ENCODE measurements at places on chromosomes 2 and 18. TPM values are rescaled to one million over a fixed set of nuclear protein-coding genes. Genes with fewer than 3 reads are reported as not detected.

- H3K27me3 ChIP-seq = no peaks in the 10 kb centered on the region
- no peak overlapping the region for H3K27ac ChIP-seq
- H3K4me3 ChIP-seq = no peak overlapping the region
- H3K4me1 ChIP-seq = no peaks in the 10 kb centered on the region
Observed at GRCh38 chr2:196131384-196131937, 39.9 kb downstream of the STK17B start.

DNA sequence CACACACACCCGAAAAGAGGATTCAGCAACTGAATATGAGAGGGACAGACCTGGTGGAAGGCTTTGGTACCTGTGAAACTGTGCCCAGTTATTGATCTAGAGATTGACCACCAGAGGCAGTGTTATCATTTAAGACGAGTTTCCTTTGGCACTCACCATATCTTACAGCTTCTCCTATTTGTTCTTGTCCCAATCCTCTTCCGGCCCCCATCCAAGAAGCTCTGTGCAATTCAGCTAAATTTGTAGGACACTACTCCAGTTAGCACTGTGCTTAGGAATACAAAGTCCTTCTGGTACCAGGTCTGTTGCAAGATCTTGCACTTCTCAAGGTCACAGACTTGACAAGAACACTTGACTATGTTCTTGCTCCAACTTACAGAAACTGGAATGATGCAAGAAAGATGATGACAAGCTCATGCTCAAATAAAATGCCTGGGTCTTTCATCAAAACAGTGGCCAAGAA is 177.7 kb downstream of the TMEM247 start:
- H3K27ac ChIP-seq = no peak overlapping the region
- no peaks in the 10 kb centered on the region for H3K27me3 ChIP-seq
- H3K36me3 ChIP-seq = no peaks in the 10 kb centered on the region
- peak; percentile 42 for DNase-seq
- no peak overlapping the region for H3K4me3 ChIP-seq

The FBLN7 gene
- 18.4 TPM for total RNA-seq

The L3MBTL4 gene
- total RNA-seq = 0.34 TPM

- DNase-seq = no peak
- no peaks in the 10 kb centered on the region for H3K36me3 ChIP-seq
- H3K4me3 ChIP-seq = no peak overlapping the region
- no peaks in the 10 kb centered on the region for H3K27me3 ChIP-seq
- H3K4me1 ChIP-seq = peaks cover 32% of the 10 kb centered on the region
- H3K27ac ChIP-seq = no peak overlapping the region
Observed at GRCh38 chr18:9835825-9836224, 49.9 kb upstream of the TXNDC2 start.

The DLGAP1 gene
- total RNA-seq = 18.5 TPM

GRCh38 chr2:151306621-151307020 is 17.2 kb upstream of the NMI start:
- no peak overlapping the region for H3K27ac ChIP-seq
- no peaks in the 10 kb centered on the region for H3K36me3 ChIP-seq
- no peaks in the 10 kb centered on the region for H3K4me1 ChIP-seq
- no peaks in the 10 kb centered on the region for H3K27me3 ChIP-seq
- H3K4me3 ChIP-seq = no peak overlapping the region

GRCh38 chr2:189049709-189050164 is 75.6 kb downstream of the COL3A1 start:
- no peaks in the 10 kb centered on the region for H3K27me3 ChIP-seq
- no peak overlapping the region for H3K4me3 ChIP-seq
- no peak overlapping the region for H3K27ac ChIP-seq
- DNase-seq = no peak

- peaks cover 9% of the 10 kb centered on the region for H3K4me1 ChIP-seq
- H3K4me3 ChIP-seq = no peak overlapping the region
- H3K27ac ChIP-seq = no peak overlapping the region
- H3K27me3 ChIP-seq = peaks cover 32% of the 10 kb centered on the region
- no peaks in the 10 kb centered on the region for H3K36me3 ChIP-seq
- peak; percentile 30 for DNase-seq
Observed at GRCh38 chr2:6919901-6920742, 2.9 kb downstream of the RNF144A start.

DNA sequence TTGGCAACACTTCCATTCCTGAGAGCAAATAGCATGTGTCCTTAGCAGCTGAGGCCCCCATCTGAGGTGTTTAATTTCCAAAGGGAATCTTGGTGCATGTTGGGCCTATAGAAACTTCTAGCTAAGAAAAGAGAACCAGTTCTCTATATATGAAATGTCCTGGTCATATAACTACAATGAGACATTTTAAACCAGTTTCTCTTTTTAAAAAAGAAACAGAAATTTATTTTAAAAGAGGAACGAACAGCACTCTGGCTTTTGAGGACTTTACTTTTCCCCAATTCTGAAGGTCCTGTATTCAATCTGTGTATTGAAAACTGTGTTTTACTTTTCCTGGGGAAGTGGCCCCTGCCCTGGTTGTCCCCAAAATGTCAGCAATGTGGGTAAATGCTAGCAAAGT is 309.5 kb upstream of the STON1 start:
- no peak overlapping the region for H3K4me3 ChIP-seq
- no peaks in the 10 kb centered on the region for H3K4me1 ChIP-seq
- H3K36me3 ChIP-seq = no peaks in the 10 kb centered on the region
- H3K27ac ChIP-seq = no peak overlapping the region

- no peak overlapping the region for H3K4me3 ChIP-seq
- no peaks in the 10 kb centered on the region for H3K27me3 ChIP-seq
- no peak overlapping the region for H3K27ac ChIP-seq
- H3K36me3 ChIP-seq = no peaks in the 10 kb centered on the region
Observed at GRCh38 chr2:57937456-57937855, 109.2 kb upstream of the VRK2 start.

- H3K4me1 ChIP-seq = peaks cover 19% of the 10 kb centered on the region
- DNase-seq = no peak
- no peaks in the 10 kb centered on the region for H3K36me3 ChIP-seq
Observed at GRCh38 chr2:106782681-106783080, 103.3 kb downstream of the ST6GAL2 start.

- no peaks in the 10 kb centered on the region for H3K36me3 ChIP-seq
- H3K4me1 ChIP-seq = no peaks in the 10 kb centered on the region
- H3K4me3 ChIP-seq = no peak overlapping the region
- no peaks in the 10 kb centered on the region for H3K27me3 ChIP-seq
- no peak for DNase-seq
Observed at GRCh38 chr2:60071490-60071831, 482.0 kb downstream of the BCL11A start.

- H3K4me1 ChIP-seq = no peaks in the 10 kb centered on the region
- no peak overlapping the region for H3K4me3 ChIP-seq
- H3K27ac ChIP-seq = no peak overlapping the region
- H3K36me3 ChIP-seq = no peaks in the 10 kb centered on the region
Observed at GRCh38 chr2:39135690-39136259, 14.9 kb upstream of the SOS1 start.

DNA sequence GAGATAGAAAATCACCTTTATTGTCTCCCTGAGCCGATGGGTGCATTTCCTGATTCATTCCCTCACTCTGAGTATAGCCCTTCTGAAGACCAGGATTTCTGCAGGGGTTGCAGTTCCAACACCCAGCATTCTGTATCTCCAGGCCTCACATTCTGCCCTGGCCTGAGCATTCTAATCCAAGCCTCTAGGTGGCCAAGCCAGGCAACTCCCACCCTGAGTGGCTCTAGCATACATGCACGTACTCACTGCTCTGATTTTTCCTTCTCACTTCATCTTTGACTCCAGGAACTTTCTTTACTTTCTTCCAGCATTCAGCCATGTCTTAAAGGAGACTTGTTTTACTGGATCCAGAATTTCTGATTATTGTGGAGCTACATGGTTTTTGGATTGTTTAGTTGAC is 100.7 kb upstream of the STK39 start:
- H3K36me3 ChIP-seq = no peaks in the 10 kb centered on the region
- H3K4me3 ChIP-seq = no peak overlapping the region
- no peaks in the 10 kb centered on the region for H3K27me3 ChIP-seq
- peak; percentile 63 for DNase-seq

DNA sequence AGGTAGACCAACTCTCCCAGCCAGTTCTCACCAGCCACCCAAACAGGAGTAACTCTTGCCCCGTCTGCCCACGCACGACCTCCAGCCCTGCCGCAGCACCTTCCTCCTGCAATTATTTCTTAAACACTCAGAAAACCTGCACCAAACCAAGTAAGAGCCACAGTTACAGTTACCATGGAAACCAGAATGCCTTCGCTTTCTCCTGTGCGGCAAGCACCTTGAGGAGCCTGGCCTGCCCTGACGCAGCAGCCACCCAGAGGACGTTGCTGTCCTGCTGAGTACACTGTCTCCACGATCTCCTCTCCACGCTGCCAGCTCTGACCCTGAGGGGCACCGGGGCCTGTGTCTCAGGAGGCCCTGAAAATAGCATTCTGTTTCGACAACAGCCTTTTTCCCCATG is 94.3 kb upstream of the SMIM21 start:
- no peaks in the 10 kb centered on the region for H3K4me1 ChIP-seq
- no peak overlapping the region for H3K4me3 ChIP-seq
- no peak overlapping the region for H3K27ac ChIP-seq
- peak; percentile 23 for DNase-seq

Data from neural progenitor cell (in vitro differentiated cells).